NCI-H774 (cell line): ENCODE measurements at places on chromosomes 7 and 10.

GRCh38 chr7:127419196-127419595 lies 26.7 kb upstream of the ZNF800 start:
- no peak for DNase-seq

DNA sequence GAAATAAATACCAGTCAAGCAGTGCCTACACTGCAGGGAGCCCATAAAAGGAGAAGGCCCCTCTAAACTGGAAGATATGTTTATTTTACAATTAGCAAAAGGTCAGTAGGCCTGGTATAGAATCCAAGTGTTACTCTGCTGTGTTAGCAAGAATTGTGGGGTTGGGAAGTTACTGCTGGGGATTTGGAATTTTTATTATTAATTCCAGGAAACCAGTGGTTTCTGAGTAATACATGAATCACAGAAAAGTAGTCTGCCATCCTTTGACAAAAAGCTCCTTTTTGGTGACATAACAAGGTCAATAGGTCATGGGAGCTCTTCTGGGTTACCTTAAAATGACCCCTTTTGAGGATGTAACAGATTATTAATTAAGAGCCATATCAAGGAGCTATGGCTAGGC lies 67.4 kb downstream of the ZNF92 start:
- no peak for DNase-seq

GRCh38 chr10:97003804-97004201 lies 171.7 kb downstream of the LCOR start:
- DNase-seq, result no peak

DNA sequence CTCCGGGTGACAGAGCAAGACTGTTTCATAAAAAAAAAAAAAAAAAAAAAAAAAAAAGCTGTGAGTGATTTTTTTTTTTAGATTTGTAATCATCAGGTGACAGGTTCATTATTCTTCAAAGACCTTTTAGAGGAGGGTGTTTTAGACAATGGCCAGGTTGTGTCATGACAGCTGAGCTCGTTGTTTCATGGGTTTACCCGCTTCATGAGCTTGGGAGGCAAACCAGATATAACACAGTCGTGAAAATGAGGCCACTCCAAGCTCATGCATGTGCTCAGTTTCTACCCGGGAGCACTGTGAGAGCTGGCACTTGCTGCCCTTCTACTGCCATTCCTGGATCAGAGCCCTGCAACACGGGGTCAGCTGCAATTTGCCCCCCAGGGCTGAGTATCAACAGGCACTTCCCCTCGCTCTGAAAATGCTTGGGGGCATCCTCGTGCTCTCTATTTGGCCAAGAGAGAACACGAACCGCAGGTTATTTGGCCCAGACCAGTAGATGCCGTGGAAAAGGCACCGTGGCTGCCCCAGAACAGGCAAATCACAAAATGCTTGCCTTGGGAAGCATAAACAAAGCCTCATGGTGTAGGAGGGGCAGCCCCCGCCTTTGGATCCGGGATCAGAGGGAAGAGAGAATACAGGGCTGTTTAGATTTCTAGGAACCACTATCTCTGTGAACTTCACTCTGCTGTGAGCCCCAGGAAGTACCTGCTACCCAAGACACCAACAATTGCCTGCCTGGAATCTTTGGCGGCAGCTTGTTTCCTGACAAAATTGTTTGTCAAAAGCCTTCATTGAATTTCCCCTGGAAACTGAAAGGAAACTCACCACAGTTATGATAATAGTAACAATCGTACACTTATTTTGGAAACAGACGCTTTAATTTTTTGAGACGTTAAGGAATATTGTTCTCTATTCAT lies 371.0 kb downstream of the FRMD4A start:
- DNase-seq, result no peak

- peak; percentile 85 for DNase-seq
Measured at GRCh38 chr10:5043716-5044115, 40.1 kb upstream of the AKR1C2 start.

DNA sequence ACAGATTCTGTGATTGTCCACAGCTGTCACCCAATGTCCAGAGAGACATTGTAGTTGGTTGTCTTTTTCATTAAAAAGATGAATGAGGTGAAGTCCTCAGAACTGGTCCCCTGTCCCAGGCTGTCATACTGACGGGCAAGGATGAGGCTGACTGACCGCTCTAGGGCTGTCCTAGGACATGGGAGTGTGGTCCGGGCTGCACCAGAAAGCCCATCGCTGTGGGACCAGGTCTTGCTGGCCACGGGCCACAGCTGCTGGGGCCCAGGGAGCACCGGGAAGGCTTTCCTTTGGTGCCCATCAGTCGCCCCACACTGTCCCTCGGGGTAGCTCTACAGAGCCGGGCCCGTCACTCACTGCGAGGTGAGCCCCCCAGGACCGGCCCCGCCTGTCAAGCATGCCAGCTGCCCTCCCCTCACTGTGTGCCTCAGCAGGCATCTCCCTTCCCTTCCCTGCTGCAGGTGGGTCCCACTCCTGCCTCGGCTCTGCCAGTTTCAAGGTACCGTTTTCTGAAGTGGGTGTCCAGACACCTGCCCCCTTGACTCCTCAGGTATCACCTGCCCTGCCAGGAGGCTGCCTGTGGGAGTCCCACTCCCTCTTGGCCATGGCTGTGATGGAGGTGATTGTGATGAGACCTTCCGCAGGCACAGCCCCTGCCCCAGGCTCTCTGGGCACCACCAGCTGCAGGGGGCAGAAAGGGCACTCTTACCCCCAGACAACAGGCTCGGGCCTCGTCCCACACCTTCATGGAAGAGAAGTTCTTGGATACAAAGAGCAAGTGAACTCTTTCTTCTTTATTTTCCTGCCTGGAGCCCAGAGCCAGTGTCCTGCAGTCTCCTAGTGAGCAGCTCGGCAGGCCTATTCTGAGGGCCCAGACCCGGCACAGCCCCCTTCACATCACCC lies 21.7 kb downstream of the LRRC27 start:
- no peak for DNase-seq

GRCh38 chr10:49656845-49657493 lies 22.5 kb upstream of the C10orf53 start:
- no peak for DNase-seq

DNA sequence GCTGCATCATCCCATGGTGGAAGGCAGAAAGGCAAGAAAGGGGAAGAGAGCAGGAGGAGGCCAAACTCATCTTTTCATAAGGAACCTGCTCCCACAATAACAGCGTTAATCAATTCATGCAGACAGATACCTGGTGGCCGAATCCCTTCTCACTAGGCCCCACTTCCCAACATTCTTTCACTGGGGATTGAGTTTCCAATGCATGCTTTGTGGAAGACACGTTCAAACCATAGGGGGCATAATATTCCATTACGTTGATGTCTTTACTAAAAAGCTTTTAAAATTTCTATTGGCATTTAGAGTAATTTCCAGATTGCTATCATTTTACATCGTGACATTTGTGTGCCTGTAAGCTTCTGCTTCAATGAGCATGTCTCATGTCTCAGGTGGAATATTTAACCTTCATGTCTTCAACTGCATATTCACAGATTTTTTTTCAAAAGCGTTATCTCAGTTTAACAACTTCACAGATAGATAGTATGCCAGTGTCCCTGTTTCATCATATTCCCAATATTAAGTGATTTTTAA lies 88.5 kb downstream of the LHFPL3 start:
- no peak for DNase-seq

GRCh38 chr7:41383596-41383995 lies 319.3 kb downstream of the INHBA start:
- no peak for DNase-seq

- DNase-seq, result no peak
Measured at GRCh38 chr10:34169131-34169530, 646.0 kb downstream of the PARD3 start.

DNA sequence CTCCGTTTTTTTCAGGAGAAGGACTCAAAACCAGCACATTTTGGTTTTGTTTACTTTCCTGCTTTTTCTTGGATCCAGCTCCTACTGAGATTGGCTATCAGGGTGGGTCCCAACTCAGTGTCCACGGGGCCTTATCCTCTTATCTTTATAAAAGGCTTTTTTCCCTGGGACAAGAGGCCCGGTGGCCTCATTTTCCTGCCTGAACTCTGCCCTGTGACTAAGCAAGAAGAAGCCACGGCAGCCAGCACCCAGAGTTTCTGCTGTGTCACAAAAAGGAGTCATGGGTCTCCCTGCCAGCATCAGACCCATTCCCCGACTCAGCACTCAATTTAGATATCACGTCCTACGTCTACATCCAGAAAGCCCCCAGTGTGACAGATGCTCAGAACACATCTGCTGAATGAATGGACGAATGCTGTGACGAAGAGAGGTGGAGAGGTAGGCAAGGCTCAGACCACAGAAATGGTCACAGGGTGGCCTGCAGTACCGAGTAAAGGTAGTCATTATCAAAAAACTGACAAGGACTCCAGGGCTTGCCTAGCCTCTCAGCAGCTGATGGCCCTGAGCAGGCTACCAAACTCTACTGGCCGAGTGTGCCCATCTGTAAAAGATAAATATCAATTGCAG lies 16.7 kb downstream of the DLG5 start:
- DNase-seq, result no peak

- no peak for DNase-seq
Measured at GRCh38 chr10:63585041-63585440, 63.8 kb downstream of the REEP3 start.
